Activated CD4-positive, alpha-beta T cell treated with anti-CD3 and anti-CD28 coated beads, Interleukin-2, amount 50 U/mL, for 24 hours (primary cell): ENCODE measurements at places on chromosomes 16 and 17.

DNA sequence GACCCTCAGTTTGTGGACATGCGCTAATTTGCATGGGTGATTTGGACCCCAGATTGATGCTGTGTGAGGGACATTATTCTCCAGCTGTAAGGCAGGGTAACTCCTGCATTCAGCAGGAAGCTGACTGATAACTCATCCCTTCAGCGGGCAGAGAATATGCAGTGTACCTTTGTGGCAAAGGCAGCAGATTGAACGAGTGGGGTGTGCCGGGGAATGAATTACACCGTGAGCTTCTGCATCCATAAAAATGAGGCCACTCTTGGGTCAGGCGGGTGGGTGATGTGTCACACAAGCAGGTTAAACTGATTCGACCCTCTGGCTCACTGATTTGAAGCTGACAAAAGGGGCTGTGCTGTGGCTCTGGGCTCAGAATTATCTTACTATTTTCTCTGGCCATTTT is 128.9 kb upstream of the PMFBP1 start:
- no peak for DNase-seq

DNA sequence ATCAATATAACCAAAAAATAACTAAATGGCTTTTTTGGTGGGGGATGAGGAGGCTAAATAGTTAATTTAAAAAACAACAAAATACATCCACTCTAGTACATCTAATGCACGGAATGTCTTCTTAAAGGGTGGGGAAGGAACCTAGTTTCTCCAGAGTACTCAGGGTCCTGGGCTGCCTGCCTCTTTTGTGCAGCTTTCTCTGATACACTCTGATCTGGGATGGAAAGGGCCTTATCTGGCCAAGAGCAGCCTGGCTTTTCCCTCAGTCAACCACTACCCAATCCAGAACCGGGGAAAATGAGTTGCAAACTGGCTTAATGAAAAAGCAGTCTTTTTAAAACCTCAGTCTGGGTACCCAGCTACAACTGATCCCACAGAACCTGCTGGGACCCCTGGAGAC is 42.9 kb downstream of the DCUN1D3 start:
- DNase-seq: no peak

GRCh38 chr17:7440113-7440833 is 961 bp downstream of the FGF11 start:
- DNase-seq: no peak

- DNase-seq: peak; percentile 47
These were observed 5.9 kb downstream of the CTF1 start for GRCh38 chr16:30902029-30902972.

GRCh38 chr16:85563515-85564276 is 49.4 kb upstream of the GSE1 start:
- no peak for DNase-seq

GRCh38 chr17:28384281-28385036 is 13.0 kb downstream of the SARM1 start:
- DNase-seq: peak; percentile 44

DNA sequence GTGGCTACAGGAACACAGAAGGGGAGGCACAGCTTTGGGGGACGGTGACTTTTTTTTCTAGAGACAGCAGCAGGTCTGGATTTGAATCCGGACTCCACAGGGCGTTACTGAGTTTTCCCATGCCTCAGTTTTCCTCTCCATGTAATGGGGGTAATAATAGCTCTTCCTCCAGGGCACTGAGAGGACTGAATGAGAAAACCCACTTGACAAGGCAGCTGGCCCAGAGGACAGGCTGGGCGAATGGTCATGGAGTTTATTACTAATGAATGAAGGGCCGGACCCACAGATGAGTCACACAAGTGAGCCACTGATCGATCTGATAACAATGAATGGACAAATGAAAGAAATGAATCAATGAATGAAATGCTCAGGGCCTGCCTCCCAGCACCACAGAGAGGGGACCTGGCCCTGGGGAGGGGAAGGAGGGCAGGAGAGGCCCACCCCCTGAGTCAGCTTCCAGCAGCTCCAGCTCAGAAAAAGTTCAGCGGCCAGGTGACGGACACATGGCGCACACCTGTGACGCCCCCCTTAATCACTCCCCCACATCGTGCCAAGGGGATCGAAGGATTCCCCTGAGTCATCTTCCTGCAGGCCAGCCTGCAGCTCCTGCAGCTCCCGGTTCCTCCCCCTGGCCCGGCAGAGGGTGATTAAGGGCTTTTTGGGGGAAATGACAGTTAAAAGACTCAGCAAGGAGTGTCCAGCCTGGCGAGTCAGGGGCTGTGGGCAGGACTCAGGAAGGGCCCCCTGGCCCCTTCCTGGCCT is 54.3 kb downstream of the SOCS1 start:
- DNase-seq: no peak

DNA sequence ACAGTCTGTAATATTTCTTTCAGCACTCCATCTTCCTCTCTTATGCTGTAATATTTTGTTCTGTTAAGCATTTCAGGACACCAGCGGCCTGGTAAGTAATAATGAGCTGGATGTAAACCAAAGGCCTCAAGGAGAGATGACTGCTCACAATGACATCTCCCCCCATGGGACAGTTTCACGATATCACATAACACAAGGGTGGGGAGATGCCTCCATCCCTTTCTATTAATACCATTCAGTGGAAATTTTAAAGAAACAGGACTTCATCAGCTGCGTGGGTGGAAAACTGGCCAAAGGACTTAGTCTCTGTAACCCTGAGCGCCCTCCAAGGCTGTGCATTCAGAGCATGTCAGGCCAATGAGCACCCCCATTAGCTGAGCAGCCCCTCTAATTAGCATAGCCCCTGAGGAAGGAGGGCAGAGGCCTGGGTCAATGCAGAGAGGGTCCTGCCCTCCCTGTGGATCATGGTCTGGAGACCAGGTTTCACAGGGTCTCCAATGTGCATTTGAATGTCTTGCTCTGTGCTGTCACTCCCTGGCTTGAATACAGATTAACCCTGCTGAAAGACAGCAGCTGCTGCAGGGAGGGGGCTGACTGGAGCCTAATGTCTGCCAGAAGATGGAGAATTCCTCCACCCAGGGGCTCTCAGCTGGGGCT is 156.4 kb downstream of the HS3ST2 start:
- DNase-seq: no peak

DNA sequence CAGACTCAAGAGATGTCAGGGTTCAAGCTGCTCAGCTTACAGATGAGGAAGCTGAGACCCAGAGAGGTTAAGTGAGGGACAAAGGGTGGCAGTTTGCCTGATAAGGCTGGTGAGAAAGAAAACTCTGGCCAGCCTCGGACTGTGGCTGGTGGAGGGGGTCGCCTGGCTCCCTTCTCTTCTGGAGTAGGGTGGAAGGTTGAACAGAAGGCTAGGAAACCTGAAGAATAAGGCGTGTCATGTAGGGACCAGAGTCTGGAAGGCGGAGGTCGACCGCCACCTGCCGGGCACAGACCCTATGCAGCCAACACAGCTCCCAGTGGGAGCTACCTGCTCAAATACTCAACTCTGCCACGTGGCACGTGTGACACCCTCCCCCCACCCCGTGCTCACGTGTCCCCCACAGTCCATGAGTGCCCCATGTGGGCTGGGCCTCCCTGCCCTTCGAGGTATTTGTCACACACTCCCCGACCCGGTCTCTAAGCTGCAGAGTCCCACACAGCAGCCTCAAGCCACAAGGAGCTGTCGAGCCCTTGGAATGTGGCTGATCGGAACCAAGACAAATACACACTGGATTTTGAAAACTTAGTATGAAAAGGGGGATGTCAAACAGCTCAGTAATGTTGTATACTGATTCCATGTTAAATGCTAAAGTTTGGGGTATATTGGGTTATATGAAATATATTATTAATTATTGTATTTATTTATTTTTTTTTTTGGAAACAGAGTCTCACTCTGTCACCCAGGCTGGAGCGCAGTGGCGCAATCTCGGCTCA is 11.8 kb downstream of the HID1 start:
- DNase-seq: peak; percentile 30

DNA sequence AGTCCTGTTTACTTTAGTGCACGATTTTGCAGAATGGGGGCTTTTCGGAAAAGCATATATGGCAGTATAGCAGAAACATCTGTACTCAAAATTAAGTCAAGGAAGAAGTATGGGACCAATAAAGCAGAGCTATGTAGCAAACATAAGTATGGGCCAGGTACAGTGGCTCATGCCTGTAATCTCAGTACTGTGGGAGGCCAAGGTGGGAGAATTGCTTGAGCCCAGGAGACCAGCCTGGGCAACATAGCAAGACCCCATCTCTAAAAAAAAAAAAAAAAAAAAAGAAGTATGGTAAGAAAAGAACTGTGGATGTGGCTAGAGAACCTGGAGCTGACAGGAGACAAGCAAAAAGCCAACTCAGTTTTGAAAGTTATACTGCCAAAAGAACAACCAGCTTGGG is 36.1 kb downstream of the ZNF652 start:
- DNase-seq: no peak

DNA sequence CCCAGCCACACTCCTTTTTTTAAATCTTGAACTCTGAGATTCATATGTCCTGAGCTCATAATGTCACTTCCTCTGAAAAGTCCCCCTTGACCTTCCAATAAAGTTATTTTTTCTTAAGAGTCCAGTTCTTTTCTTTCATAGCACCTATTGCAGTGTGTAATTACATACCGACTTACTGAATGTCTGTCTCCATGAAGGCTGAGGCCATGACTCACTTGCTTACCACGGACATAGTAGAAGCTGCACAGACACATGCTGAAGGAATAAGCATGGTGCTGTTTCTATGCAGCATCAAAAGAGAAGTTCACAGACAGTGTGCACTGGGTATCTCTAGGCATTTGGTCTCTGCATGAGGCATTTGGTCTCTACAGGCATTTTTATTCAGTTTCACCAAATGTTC is 77.2 kb downstream of the C17orf67 start:
- DNase-seq: no peak

DNA sequence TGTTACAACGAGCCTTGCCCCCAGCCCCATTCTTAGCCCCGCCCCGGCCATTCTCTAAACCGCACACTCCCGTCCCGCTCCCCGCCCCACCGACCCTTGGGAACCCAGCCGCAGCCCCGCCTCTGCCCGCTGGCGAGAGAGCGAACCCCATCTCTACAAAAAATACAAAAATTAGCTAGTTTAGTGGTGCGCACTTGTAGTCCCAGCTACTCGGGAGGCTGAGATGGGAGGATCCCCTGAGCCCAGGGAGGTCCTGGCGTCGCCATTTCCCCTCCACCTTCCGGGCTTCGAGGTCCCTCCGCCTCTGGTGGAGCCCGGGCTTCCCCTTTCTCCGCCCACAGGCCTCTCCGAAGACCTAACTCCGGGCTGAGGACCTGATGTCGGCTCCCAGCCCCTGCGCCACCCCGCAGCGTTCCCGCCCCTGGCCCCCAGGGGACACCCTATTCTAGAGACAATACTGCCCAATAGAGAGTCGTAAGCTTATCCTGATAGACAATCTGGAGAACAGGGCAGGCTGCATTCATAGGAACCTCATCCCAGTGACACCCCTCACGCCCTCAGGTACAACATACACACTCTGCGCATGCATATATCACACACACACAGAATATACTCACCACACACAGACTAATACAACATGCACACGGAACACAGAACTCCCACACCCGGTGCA is 480 bp upstream of the PROCA1 start:
- DNase-seq: peak; percentile 64

DNA sequence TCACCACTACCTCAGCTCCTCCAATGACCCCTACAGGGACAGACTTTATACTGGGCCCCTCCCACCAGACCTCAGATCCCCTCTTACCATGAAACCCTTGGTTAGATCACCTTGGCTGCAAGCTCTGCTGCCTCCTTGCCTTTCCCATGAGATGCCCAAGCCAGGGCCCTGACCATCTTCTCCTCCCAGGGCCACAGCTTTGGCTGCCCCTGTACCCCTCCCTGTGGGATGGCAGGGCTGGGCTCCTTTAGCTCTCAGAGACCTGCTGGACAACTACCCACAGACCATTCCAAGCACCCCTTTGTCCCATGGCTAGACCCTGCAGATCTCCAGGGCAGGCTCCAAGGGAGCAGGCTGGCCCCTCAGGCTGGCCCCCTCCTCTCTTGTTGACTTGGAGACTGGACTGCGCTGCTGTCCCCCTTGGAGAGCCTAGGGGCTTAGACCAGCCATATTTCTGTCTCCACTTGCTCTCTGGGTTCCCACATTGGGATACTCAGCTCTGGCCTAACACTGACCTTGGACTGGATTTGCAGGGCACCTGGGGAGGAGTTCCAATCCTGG is 1692.7 kb downstream of the TP53TG3F start:
- no peak for DNase-seq

DNA sequence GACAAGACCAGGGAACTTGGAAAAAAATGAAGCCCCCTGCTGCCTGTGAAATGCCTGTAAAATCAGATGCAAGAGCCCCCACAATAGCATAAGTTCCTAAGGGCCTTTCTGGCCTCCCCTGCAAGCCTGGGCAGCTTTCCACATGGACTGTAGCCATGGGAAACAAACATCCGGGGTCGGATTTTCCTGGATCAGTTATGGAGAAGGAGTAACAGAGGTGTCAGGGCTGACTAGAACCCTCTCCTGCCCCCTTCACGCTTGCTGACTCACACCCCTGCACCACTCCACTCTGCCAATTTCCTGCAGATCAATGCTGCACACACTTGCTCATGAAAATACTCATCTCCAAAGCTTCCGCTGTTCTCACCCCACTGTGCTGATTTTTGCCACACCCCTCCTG is 258.6 kb downstream of the CBLN1 start:
- no peak for DNase-seq

- no peak for DNase-seq
These were observed 12.2 kb upstream of the TERF2 start for GRCh38 chr16:69397821-69398521.

DNA sequence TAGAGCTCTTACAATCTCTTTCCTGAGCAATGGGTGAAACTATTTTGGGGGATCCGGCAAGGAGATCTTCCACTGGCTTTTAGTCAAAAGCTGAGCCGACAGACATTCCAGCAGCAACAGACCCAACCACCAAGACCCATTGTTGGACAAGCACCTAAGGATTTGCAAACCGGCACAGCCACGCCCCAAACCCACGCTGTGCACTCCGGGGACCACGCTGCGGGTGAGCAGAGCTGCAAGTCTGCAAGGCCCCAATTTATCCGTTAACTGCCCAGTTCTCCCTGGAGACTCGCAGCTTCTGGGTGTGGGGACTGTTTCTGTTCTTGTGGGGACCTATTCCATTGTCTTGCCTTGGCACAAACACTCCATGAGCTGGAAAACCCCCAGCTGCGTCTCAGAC is 45.9 kb downstream of the C16orf95 start:
- DNase-seq: no peak

GRCh38 chr17:66906321-66907278 is 57.9 kb upstream of the CACNG4 start:
- peak; percentile 31 for DNase-seq

DNA sequence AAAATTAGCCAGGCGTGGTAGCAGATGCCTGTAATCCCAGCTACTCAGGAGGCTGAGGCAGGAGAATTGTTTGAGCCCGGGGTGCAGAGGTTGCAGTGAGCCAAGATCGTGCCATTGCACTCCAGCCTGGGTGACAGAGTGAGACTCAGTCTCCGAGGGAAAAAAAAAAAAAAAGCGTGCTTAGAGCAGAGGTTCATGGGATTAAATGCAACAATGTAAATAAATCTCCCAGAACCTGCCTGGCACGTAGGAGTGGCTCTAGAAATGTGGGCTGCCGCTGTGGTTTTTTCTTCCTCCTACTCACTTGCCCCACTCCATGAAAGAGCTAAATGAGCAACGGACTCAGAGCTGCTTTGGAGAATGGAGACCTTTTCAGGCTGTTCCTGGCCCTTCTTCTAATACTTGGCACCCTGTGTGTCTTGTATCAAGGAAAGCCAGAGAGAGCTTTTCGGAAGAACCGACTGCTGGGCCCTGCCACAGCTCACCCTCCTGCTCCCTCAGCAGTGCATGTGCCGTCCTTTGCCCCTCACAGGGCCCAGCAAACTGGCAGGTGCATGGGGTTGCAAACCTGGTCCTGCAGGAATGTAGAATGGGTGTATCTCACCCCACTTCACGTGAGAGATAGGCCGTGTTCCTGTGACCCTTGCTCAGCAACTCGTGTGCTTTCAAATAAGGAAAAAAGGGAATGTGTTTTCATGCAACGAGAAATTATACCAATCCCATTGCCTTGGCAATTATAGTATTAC is 52.0 kb downstream of the LDHD start:
- no peak for DNase-seq
